ENCODE measurements at places on chromosomes 12 and 14. TPM values are rescaled to one million over a fixed set of nuclear protein-coding genes. Genes with fewer than 3 reads are reported as not detected.

The KCNMB4 gene
- under 0.01 TPM for total RNA-seq

The CLEC2A gene
- not detected for total RNA-seq

The PRH2 gene
- total RNA-seq = not detected

The ADAM21 gene
- total RNA-seq = not detected

The POTEG gene
- total RNA-seq = not detected

The ZFHX2 gene
- total RNA-seq = 0.87 TPM

The AMDHD1 gene
- not detected for total RNA-seq

The LRFN5 gene
- 0.58 TPM for total RNA-seq

The HOXC5 gene
- not detected for total RNA-seq

The VRTN gene
- not detected for total RNA-seq

The GIT2 gene
- 52.6 TPM for total RNA-seq

The INHBE gene
- not detected for total RNA-seq

The LALBA gene
- not detected for total RNA-seq

The KCNA5 gene
- 6.5 TPM for total RNA-seq

The ERH gene
- 83.5 TPM for total RNA-seq

The SMIM41 gene
- 7.8 TPM for total RNA-seq

The RTN1 gene
- not detected for total RNA-seq

The PSMA6 gene
- total RNA-seq = 150 TPM

The SCNN1A gene
- total RNA-seq = 277 TPM

The WIF1 gene
- total RNA-seq = 11.1 TPM

The C3AR1 gene
- total RNA-seq = 3.5 TPM

The PIWIL1 gene
- total RNA-seq = not detected

The ERP27 gene
- not detected for total RNA-seq

The PPP1R36 gene
- total RNA-seq = not detected

The CLEC6A gene
- not detected for total RNA-seq

The RFLNA gene
- total RNA-seq = 294 TPM

The WASHC3 gene
- 222 TPM for total RNA-seq

The KRT6C gene
- total RNA-seq = not detected

The RAD9B gene
- total RNA-seq = not detected

The RPL10L gene
- total RNA-seq = 41.7 TPM

The ANKRD33 gene
- not detected for total RNA-seq

The BEGAIN gene
- not detected for total RNA-seq

The ARPC3 gene
- total RNA-seq = 151 TPM

The IL23A gene
- total RNA-seq = not detected

The RDH16 gene
- 0.37 TPM for total RNA-seq

The DTX1 gene
- total RNA-seq = 2.3 TPM

The RNASE7 gene
- 2.6 TPM for total RNA-seq

The RNU6-8 gene
- total RNA-seq = not detected

The SERPINA12 gene
- not detected for total RNA-seq

The GPR65 gene
- 2.6 TPM for total RNA-seq

The C12orf42 gene
- total RNA-seq = not detected

The PTCSC3 gene
- not detected for total RNA-seq

The SERPINA10 gene
- total RNA-seq = not detected

The CDC42BPB gene
- total RNA-seq = 85.2 TPM

The BATF gene
- 2.6 TPM for total RNA-seq

The C14orf180 gene
- 0.45 TPM for total RNA-seq

The BDKRB1 gene
- 4.2 TPM for total RNA-seq

All from stomach (tissue), 19 donors.